Epithelial cell of prostate (primary cell): ENCODE measurements at places on chromosomes 11 and 22.
A peak's percentile ranks its signal among the peaks of the same experiment; 100 is the strongest.

DNA sequence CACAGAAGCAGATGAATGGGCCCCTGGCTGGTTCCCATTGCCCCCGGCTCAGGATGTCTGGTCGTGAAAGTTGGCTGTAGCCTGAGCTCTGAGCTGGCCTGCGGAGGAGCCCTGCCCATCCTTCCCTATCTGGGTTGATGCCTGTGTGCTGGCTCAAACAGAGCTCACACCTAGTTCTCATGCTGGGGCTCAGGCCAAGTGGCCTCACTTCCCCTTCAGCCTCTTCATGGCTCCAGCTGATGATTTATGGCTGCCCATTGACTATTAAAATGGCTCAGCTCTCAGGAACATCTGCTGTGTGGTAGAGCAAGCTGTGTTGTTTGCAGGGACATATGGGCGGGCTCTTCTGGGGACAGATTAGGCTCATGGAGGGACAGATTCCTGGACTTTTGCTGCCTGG is 64.7 kb downstream of the ADAMTS15 start:
- DNase-seq, result no peak

DNA sequence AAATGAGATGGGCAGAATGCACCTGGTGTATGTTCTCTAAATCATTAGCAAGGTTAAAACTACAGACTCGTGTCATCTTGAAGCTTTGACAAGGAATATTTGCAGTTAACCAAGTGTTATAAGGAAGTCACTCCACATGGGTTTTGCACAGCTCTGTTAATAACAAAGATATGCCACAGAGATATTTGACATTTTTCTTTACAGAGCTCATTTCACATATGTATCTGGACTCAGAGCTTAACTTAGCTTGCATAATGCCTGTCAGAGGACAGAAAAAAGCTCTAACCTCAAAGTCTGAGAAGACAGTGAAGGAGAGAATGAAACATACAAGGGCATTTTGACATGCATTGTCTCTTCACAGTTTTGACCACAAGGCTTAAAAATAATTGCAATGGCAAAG is 105.5 kb downstream of the C11orf87 start:
- no peak for DNase-seq

- no peak for DNase-seq
These were observed 2.9 kb downstream of the SRPRA start for GRCh38 chr11:126265811-126266210.

- DNase-seq, result no peak
These were observed 81.6 kb downstream of the TEAD1 start for GRCh38 chr11:12755510-12756453.

DNA sequence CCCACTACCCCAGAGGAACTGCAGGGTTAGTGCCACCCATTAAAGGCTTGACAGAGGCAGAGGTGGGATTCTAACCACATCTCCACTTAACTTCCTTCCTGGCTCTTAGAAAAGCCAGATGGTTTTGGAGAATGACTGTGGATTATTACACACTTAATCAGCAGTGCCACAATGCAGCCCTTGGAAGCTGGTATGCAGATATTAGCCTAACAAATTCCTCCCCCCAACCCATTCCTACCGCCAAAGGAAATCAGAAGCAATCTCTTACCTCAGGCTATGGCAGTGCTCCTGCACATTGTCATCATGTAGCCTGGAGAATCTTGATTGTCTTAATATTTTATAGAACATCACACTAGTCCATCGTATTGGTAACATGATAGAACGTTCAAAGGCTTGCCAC is 23.2 kb upstream of the NRGN start:
- no peak for DNase-seq

DNA sequence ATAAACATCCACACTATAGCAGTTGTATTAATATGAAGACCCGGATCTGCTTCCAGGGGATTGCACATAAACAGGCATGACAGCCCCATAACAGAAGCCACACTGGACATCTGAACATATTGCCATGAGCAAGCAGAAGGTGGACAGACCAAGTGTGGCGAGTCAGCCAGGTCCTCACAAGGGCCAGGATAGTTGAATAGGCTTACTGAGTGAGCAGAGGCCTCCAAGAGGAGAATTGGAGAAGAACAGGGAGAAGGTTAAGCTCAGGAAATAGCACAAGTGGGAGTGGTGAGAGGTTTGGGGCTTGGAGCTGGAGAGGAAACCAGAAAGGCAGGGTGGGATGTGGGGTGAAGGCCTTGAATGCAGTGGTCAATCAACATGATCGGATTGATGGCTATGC is 10.8 kb downstream of the SLC35C1 start:
- DNase-seq, result no peak

GRCh38 chr11:45853332-45854219 is 6.3 kb downstream of the CRY2 start:
- no peak for DNase-seq

GRCh38 chr11:105297463-105297862 is 157.9 kb upstream of the CARD18 start:
- no peak for DNase-seq

DNA sequence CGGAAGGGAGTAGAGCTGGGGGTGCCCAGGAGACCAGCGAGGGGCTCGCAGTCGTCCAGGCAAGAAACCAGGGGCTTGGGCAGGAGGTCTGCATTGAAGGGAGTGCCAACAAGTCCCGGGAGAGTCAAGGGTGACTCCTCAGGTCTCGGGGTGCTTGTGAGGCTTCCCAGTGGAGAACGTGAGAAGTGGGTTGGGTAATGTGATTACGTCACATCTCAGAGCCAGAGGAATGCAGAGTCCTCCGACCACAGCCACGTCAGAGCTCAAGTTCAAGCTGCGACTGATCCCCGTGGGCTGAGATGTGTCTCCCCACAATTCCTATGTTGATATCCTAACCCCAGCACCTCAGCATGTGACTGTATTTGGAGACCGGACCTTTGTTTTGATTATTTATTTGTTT is 89.7 kb upstream of the SHANK2 start:
- peak; percentile 20 for DNase-seq

GRCh38 chr11:82978422-82979099 is 77.0 kb downstream of the DDIAS start:
- DNase-seq, result peak; percentile 72

DNA sequence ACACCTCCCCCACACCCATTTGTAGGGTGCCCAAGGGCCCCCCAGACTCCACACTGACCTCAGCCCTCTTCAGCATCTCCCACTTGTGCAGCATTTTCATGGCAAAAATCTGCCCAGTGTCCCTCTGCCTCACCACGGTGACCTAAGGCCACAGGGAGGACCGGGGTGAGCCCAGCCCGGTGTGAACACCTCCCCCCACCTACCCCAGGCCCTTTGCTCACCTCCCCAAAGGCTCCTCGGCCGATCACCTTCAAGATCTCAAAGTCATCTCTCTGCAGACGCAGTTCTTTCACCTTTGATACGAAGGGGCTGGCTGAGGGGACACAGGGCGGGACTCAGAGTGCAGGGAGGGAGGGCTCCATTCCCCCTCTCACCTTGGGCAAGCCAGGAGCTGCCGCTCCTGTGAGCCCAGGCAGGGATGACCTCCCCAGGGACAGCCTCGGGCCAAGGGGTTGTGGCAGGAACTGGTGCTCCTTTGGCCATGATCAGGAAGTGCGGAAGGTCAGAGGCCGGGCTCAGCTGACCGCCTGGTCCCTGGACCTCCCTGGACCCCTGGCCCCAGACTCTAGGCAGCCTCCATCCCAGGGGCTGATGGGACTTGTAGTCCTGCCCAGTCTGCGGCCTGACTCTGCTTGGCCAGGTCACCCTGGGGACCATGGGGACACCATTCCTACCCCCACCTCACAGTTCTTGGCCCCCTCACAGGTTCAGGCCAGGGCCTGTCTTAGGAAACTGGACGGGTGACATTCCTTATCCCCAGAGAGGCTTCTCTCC is 2.7 kb downstream of the CDC42BPG start:
- DNase-seq, result no peak
